Pancreas (tissue), 10 donors: ENCODE measurements at places on chromosomes 7 and 10. TPM values are rescaled to one million over a fixed set of nuclear protein-coding genes. Genes with fewer than 3 reads are reported as not detected.

DNA sequence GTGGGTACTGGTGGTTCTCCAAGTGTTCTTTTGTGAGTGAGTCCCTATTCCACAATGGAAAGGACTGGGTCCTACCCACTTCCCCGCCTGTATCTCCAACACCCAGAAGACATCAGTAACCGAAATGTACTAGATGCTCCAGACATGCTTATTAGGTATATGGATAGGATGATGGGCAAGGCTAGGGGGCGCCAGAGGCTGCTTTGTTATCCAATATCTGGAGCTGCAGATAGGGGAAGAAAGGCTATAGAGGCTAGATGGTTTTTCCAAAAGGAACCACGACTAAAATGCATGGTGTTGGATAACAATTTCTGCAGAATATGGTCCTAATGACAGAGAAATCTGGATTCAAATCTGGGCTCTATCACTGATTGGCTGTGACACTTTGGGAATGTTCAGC lies 56.2 kb upstream of the TM9SF3 start:
- H3K27ac ChIP-seq, result no peak overlapping the region
- H3K4me1 ChIP-seq, result peaks cover 3% of the 10 kb centered on the region
- no peaks in the 10 kb centered on the region for H3K36me3 ChIP-seq
- H3K4me3 ChIP-seq, result no peak overlapping the region

DNA sequence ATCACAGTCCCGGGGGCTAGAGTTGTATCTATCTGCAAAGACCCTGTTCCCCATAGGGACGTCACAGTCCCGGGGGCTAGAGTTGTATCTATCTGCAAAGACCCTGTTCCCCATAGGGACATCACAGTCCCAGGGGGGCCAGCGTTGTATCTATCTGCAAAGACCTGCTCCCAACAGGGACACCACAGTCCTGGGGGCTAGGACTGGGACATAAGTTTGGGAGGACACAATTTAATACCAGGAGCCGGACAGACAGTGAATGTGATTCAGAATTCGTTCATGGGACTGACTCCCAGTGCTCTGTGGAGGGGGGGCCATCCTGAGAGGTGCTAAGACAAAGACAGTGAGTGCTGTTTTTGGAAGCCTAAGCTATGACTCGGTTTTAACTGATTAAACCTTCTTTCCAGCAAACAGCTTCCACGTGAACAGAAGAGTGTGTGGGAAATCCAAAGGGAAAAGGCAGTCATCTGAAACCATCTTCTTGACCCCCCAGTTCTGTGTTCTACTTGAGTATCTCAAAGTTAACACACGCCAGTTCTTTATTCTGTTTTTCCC lies 153.0 kb downstream of the DIP2C start:
- H3K4me3 ChIP-seq, result no peak overlapping the region
- H3K27me3 ChIP-seq, result no peaks in the 10 kb centered on the region
- H3K4me1 ChIP-seq, result peaks cover 9% of the 10 kb centered on the region
- no peak for DNase-seq
- H3K36me3 ChIP-seq, result no peaks in the 10 kb centered on the region
- no peak overlapping the region for H3K27ac ChIP-seq

GRCh38 chr10:64091897-64092296 lies 570.7 kb downstream of the REEP3 start:
- DNase-seq, result no peak
- no peaks in the 10 kb centered on the region for H3K4me1 ChIP-seq

- H3K36me3 ChIP-seq, result no peaks in the 10 kb centered on the region
- H3K27me3 ChIP-seq, result no peaks in the 10 kb centered on the region
These were observed 329.1 kb downstream of the MAGI2 start for GRCh38 chr7:79124331-79124730.

DNA sequence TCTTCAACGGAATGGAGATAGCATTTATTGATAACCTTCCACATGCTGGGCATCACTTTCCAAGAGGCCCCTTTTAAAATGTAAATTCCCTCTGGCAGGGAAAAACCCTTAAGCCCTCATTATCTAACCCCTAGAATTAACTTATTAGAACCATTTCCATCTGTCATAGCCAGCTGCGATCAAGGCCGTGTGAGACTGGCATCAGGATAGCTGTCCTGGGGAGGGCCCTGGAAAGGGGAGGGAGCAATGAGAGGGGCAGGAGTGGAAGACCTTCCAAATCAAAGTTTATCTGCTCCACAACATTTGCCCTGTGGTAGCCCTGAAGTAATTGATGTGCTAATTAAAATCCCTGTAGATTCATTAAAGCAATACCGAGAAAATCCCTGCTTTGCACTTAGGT lies 45.0 kb upstream of the JAZF1 start:
- H3K4me3 ChIP-seq, result no peak overlapping the region
- no peak overlapping the region for H3K27ac ChIP-seq
- no peaks in the 10 kb centered on the region for H3K36me3 ChIP-seq

DNA sequence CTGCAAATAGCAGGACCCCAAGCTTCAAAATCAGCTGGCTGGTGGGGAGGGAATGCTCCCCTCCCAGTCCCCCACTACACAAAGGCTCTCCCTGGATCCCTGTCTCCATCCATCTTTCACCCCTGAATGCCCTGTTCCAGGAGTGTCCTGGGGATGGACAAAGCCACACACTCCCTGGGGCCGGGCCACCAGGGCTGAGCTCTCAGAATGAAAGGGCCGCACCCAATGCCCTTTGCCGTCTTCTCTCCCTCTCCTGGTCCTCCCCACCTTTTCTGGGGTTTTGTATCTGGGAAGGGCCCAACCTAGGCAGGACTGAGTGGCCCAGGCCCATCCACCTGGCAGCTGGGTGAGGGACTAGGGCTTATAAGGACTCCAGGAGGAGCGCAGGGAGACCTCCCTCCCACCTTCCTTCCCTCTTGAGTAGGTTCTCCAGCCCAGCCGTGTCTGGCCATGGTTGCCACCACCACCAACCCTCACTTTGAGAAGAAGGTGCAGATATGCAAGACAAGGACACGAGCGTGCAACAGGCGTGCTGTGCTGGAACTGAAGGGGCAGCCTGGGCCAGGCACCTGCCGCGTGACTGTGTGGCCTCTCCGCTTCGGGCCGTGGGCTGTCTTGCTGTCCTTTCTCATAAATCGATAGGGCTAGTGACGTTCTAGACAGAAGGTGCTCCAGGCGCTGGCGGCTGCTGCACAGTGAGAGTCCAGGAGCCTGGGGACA lies 157.1 kb downstream of the TCERG1L start:
- no peaks in the 10 kb centered on the region for H3K27me3 ChIP-seq
- DNase-seq, result no peak
- no peak overlapping the region for H3K27ac ChIP-seq
- no peaks in the 10 kb centered on the region for H3K4me1 ChIP-seq
- H3K36me3 ChIP-seq, result no peaks in the 10 kb centered on the region
- no peak overlapping the region for H3K4me3 ChIP-seq

GRCh38 chr10:101290431-101290830 lies 61.2 kb upstream of the LBX1 start:
- no peak overlapping the region for H3K27ac ChIP-seq
- H3K36me3 ChIP-seq, result no peaks in the 10 kb centered on the region
- H3K4me3 ChIP-seq, result no peak overlapping the region
- peaks cover 4% of the 10 kb centered on the region for H3K4me1 ChIP-seq

DNA sequence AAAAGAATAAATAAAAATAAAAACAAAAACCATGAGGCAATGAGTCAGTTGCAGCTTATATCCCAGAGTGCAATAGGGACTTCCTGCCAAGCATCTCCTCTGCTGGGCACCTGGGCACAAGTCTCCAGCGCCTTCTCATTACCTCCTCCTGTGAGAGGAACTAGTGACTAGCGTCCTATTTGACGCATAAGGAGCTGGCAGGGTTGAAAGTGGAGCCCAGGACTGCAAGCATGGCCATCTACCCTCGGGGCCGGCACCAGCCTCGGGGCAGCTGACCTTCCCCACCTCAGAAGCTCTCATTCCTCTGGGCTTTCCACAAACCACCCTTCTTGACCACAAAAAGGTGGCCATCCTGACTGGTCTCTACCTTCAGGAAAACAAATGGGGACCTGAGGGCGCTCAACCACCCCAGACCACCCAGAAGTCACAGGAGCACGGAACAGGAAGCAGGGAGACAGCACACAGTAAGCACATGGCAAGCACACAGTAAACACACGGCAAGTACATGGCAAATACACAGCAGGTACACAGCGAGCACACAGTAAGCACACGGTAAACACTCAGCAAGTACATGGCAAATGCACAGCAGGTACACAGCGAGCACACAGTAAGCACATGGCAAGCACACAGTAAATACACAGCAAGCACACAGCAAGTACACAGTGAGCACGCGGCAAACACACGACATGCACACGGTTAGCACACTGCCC lies 19.1 kb downstream of the CTBP2 start:
- H3K27ac ChIP-seq, result no peak overlapping the region
- no peak for DNase-seq
- H3K4me3 ChIP-seq, result no peak overlapping the region
- H3K36me3 ChIP-seq, result no peaks in the 10 kb centered on the region

- DNase-seq, result no peak
- peak overlapping the region; percentile 76 for H3K4me3 ChIP-seq
- H3K36me3 ChIP-seq, result no peaks in the 10 kb centered on the region
These were observed 4.8 kb downstream of the IMPDH1 start for GRCh38 chr7:128404886-128405470.

The AS3MT gene
- 6.3 TPM for polyA plus RNA-seq

The GBX1 gene
- polyA plus RNA-seq, result not detected

The JMJD1C gene
- 25.6 TPM for polyA plus RNA-seq

The TMEM139 gene
- polyA plus RNA-seq, result 13.7 TPM
